ENCODE measurements at places on chromosomes 12 and 14.

DNA sequence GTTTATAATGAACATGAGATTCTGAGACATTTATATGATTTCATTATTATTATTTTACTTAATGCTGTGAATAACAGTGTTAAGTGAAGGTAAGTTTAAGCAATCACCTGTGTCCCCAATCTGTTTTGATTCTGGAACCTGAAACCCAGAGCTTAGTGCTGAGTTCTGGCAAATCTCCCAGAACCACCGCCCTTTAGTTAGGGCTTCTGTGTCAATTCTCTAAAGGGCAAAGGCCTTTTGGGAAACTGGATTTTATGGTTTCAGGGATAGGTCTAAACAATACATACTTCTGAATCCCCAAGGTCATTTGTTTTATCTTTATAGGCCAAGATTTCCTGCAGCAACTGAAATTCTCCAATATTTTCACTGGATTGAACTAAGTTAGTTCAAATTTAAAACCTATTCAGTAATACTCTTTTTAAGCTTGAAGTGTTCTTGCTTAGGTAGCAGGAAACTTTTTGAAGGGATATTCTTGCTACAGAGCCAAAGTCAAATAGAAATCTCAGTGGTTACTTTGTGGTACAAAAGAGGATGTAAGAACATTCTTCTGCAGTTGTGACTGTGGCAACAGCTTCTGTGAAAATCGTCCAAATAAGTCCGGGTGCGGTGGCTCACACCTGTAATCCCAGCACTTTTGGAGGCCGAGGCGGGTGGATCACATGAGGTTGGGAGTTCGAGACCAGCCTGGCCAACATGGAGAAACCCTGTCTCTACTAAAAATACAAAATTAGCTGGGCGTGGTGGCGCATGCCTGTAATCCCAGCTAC is 10.0 kb upstream of the PKP2 start:
- peak; percentile 74 for DNase-seq

- no peak for DNase-seq
Measured at GRCh38 chr12:106181401-106182114, 42.8 kb upstream of the NUAK1 start.

GRCh38 chr12:3417937-3418462 is 73.0 kb upstream of the PRMT8 start:
- no peak for DNase-seq

GRCh38 chr14:105491366-105491973 is 424 bp downstream of the TEDC1 start:
- peak; percentile 77 for DNase-seq

DNA sequence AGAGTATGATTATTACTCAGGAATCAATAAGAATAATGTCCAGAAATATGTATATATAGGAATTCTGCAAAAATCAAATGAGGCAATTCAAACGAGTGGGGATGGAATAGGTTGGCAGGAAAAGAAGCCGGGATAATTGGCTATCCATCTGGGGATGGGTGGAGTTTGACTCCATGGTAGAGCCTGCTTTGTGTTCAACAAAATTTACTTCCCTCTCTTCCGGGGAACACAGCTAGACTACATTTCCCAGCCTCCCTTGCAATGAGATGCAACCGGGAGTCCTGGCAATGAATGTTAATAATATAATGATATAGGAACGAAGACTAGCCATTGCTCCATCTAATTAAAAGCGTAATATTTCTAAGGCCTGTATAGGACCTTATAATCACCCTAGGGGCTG is 146.6 kb downstream of the EFCAB11 start:
- no peak for DNase-seq

Measured in HepG2 (cell line).